ENCODE measurements at places on chromosomes 1 and 21.

GRCh38 chr1:2962541-2962940 lies 58.7 kb upstream of the ACTRT2 start:
- DNase-seq: no peak

GRCh38 chr1:202584707-202585589 lies 125.3 kb downstream of the SYT2 start:
- no peak for DNase-seq

GRCh38 chr1:117566556-117566955 lies 39.3 kb upstream of the TENT5C start:
- DNase-seq: no peak

GRCh38 chr1:2506007-2506860 lies 20.2 kb downstream of the PANK4 start:
- no peak for DNase-seq

DNA sequence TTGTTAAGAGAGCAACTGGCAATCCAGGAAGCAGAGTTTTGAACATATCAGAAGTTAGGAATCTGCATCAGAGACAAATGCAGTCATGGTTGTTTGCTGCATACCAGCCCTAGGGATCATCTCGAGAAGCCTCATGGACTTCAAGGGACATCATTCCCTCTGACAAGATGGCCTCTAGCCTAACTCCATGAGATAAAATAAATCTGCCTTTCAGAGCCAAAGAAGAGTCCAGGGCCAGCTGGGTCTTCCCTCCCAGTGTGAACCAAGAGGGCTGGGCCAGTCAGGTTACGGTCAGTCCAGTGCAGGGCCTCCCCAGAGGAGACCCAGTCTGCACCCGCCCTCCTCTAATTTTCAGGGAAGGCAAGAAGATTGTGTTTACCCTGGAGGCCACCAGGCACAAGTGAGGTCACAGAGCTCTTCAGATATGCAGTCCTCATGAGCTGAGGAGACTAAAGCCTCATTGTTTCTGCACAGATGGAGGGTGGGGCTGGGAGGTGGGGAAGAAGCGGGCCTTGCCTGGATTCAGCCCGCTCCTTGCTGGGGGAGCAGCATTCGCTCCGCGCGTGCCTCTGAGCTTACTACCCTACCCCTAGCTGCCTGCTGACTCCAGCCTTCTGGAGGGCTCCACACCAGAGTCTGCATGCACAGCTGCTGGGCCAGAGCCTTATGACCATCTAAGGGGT lies 52.8 kb downstream of the CAPN2 start:
- no peak for DNase-seq

DNA sequence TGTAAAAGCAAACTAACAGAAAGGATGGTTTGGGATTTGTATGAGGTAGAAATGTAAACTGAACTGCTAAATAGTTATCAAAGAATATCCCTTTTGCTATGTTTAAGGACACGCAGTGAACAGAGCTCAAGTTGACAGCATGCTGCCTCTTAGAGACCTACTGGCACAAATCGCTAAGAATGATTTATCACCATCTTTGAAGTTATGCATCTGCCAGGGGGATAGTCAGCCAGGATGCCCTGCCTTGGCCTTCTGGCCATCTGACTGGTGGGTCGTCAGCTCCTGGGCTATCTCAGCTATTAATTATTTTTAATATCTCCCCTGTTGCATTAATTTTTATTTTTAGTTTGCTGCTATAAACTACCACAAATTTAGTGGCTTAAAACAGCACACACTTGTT lies 334.8 kb upstream of the KAZN start:
- DNase-seq: no peak

GRCh38 chr1:33762109-33762830 lies 101.6 kb upstream of the HMGB4 start:
- no peak for DNase-seq

GRCh38 chr1:247110627-247111258 lies 6.6 kb upstream of the ZNF669 start:
- DNase-seq: no peak

DNA sequence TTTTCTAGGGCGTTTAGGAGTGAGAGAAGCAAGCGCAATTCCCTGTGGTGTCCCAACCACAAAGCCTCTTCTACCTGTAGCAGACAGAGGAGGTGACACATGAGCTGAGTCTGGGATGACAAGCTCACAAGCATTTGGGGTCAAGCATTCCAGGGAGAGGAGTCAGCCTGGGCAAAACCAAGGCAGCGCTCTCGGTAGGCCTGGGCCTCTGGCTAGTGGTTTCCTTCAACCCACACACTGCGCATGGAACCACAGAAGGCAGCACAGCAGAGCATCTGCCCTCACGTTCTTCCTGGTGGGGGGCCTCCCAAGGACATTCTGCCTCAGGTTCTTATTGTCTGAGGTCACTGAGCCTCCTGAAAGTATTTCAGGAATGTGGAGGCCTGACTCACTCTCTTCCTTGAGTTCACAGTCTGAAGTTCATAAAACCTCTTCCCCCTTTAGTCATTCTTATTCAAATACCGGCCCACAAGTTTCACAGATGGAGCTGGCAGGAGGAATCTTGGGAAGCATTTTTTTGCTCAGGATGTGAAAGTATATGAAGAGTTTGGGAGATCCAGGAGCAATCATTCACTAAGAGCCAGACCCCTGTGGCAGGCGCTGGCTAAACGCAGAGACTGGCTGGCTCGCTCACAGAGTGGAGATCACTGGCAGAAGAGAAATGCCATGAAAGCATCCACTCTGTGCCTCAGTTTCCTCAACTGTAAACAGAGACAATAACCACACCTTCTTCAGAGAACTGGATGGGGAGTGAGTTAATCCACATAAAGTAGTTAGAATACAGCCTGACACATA lies 26.8 kb downstream of the CCN1 start:
- DNase-seq: no peak

DNA sequence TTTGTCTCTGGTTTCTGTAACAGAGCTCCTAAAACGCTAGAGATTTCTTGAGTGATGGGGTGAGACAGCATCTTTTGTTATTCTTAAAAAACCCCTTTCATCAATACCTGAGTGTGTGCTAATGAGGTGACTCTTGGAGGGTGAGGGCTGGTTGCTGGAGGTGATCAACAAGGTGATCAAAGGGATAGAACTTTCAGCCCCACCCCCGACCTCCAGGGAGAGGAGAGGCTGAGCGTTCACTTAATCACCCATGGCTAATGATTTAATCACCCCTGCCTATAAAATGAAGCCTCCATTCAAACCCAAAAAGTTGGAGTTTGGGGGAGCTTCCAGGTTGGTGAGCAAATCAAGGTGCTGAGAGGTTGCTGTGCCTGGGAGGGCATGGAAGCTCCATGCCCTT lies 175.4 kb downstream of the SLC35F3 start:
- DNase-seq: no peak

DNA sequence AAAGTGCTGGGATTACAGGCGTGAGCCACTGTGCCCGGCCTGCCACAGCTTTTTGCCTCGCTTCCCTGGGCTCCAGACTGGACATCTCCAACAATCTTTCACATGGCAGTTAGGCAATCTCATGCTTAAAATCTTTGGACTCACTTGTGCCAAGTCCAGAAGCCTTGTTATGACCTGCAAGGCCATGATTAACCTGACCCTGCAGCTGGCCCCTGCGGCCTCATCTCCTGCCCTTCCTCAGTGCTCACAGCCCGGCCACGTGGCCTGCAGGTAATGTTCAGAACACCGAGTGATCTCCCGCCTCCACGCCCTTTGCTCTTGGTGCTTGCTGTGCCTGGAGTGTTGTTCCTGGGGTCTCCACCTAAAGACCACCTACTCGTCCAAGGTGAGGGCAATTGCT lies 24.9 kb downstream of the FAAH start:
- no peak for DNase-seq

DNA sequence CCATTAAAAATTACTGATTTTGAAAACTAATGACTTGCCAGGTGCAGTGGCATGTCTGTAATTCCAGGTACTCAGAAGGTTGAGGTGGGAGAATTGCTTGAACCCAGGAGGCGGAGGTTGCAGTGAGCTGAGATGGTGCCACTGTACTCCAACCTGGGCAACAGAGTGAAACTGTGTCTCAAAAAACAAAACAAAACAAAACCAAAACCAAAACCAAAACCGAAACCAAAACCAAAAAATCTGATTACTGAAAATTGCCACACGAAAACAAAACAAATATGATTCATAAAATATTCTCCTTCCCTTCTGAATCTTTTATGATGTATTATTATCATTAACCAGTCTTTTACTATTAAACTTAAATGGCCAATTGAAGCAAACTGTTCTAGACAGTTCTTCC lies 74.1 kb downstream of the SERINC2 start:
- DNase-seq: no peak

All from activated T-helper 1 cell treated with Interleukin-2 at 50 U/mL for 16 hours (primary cell).